ENCODE measurements at places on chromosomes 2 and 18. TPM values are rescaled to one million over a fixed set of nuclear protein-coding genes. Genes with fewer than 3 reads are reported as not detected.

SCG2 gene
- not detected for total RNA-seq

GRCh38 chr2:120844070-120844738 lies 108.5 kb downstream of the GLI2 start:
- H3K27ac ChIP-seq, result no peak overlapping the region
- peaks cover 49% of the 10 kb centered on the region for H3K4me1 ChIP-seq
- H3K36me3 ChIP-seq, result no peaks in the 10 kb centered on the region
- no peak for DNase-seq
- H3K4me3 ChIP-seq, result no peak overlapping the region
- H3K27me3 ChIP-seq, result no peaks in the 10 kb centered on the region

KHK gene
- 6.3 TPM for total RNA-seq

DNA sequence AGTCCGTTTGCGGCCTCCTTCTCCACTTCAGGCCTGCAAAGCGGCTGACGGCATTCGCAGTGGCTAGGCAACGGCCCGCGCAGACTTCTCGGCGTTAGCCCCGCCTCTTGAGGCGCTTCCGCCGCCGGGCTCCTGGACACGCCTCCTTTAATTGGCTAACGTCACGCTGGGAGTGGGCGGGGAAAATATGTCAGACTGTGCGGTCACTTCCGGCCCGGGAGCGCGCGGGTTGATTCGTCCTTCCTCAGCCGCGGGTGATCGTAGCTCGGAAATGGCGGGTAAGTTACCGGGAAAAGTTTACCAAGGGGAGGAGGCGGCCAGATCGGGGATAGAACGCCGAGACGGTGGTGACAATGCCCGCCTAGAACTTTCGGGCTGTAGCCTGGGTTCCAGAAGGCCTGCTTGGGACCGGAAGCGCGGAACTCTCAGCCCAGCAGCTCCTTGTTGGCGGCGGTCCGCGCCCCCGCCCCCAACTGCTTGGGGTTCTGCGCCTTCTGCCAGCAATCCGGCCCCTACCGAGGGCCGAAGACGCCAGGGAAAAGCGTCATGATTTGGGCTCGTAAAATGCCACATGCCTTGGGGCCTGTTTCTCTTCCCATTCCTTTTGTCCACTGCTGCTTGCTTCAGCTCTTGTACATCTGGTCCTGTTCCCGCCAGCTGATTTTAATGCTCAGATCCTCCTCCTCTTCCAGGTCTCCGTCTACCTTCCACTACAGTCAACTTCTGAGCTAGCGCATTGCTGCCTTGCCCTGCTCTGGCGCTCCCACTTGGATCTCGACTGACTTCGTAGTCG lies at the start of gene HAT1:
Gene HAT1 (plus strand): TSS at position 232 of the 793 bp plus-strand sequence. CDS start 40 bp downstream, at position 272.
- peak within 1 kb of the TSS; percentile 86 for H3K4me3 ChIP-seq
- peak; percentile 99 for DNase-seq
- H3K36me3 ChIP-seq, result peaks cover 7% of the 10 kb centered on the region
- no peaks in the 10 kb centered on the region for H3K27me3 ChIP-seq
- peaks cover 27% of the 10 kb centered on the region for H3K4me1 ChIP-seq

DNA sequence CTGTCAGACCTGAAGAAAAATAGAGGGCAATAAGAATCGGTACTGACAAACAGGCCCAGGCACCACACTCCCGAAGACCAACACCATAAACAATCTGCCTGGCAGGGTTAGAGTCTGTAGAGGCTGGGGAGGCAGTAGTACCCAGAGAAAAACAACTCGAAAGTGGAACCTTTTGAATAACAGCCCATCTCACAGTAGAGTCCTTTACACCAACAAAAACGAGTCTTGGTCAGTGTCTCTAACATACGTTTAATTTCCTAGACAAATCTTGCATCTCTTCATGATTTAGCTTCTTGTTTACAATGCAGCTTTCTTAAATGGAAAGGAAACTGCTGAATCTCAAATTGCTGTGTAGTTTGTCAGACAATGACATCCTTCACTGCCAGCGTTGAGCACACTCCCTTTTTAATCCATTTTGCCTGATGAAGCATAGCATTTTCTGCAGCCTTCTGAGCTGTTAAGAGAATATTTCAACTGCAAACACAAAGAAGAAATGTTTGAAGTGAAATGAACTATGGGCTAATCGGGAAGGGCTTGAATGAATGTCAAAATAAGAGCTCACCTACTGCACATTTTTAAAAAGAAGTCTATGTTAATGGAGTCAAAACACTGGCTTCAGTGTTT lies 73.1 kb upstream of the DSG1 start:
- H3K4me3 ChIP-seq, result peak overlapping the region; percentile 19
- no peaks in the 10 kb centered on the region for H3K27me3 ChIP-seq
- no peaks in the 10 kb centered on the region for H3K36me3 ChIP-seq
- H3K4me1 ChIP-seq, result peaks cover 65% of the 10 kb centered on the region
- H3K27ac ChIP-seq, result peak overlapping the region; percentile 89
- DNase-seq, result no peak

CHRND gene
- not detected for total RNA-seq

DNA sequence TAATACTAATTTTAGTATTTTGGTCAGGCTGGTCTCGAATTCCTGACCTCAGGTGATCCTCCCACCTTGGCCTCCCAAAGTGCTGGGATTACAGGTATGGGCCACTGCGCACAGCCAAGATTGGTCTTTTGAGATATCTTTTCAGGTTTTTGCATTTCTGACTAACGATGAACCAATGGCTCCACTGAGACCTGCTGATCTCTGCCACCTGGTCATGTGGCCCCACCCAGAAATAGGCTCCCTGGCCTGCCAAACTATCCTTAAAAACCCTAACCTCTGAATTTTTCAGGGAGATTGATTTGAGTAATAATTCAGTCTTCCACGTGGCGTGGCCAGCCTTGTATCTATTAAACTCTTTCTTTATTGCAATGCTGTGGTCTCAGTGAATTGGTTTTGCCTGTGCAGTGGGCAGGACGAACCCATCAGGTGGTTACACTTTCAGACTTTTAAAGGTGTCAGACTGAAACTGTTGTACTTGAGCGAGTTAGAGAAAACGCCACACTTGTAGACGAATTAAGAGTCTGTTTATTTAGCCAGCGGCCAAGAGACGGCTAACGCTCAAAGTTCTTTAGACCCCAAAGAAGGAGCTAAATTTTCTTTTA lies 85.8 kb upstream of the MSH6 start:
- H3K36me3 ChIP-seq, result no peaks in the 10 kb centered on the region
- no peaks in the 10 kb centered on the region for H3K27me3 ChIP-seq
- no peak for DNase-seq
- no peaks in the 10 kb centered on the region for H3K4me1 ChIP-seq

CD28 gene
- total RNA-seq, result not detected

IL18RAP gene
- 2.3 TPM for total RNA-seq

HOXD9 gene
- not detected for total RNA-seq

- H3K36me3 ChIP-seq, result no peaks in the 10 kb centered on the region
- peaks cover 14% of the 10 kb centered on the region for H3K27me3 ChIP-seq
- no peak overlapping the region for H3K4me3 ChIP-seq
- no peak overlapping the region for H3K27ac ChIP-seq
- peaks cover 3% of the 10 kb centered on the region for H3K4me1 ChIP-seq
- DNase-seq, result no peak
Measured at GRCh38 chr2:71291398-71291797, 40.2 kb upstream of the ZNF638 start.

GRCh38 chr2:175686002-175686401 lies 316.1 kb downstream of the LNPK start:
- no peaks in the 10 kb centered on the region for H3K36me3 ChIP-seq
- H3K27me3 ChIP-seq, result peaks cover 23% of the 10 kb centered on the region

DNA sequence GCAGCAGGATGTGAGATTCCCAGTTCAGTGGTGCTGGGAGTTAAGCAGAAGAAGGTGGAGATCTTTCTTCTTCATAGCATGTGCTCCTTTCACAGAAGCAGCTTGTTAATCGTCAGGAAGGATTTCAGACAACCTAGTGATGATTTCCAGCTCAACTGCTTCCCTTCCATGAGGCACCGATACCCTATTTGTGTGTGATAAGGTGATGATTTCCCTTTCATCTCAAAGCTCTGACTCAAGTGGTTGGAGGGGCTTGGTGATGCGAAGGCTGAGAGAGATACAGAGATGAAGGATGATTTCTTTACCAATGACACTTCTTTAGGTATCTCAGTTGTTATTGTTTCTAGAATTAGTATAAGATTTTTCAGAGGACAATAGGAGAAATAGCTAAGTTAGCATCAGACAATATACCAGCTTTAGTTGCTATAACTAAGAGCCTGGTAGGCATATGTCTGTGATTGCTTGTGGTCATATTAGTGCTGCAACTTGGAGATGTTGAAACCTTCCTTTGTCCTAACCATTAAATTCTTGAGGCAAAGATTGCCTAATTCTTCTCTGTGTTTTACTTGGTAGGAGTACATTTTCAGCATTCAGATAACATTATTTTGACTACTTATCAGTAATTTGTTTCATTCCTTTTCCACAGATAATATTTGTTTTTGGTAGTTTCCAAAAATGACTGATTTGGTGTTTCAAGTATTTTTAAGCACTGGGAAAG lies 111.3 kb downstream of the PLCL1 start:
- no peaks in the 10 kb centered on the region for H3K27me3 ChIP-seq
- no peak overlapping the region for H3K27ac ChIP-seq
- no peaks in the 10 kb centered on the region for H3K36me3 ChIP-seq
- no peak for DNase-seq
- H3K4me3 ChIP-seq, result no peak overlapping the region

DNA sequence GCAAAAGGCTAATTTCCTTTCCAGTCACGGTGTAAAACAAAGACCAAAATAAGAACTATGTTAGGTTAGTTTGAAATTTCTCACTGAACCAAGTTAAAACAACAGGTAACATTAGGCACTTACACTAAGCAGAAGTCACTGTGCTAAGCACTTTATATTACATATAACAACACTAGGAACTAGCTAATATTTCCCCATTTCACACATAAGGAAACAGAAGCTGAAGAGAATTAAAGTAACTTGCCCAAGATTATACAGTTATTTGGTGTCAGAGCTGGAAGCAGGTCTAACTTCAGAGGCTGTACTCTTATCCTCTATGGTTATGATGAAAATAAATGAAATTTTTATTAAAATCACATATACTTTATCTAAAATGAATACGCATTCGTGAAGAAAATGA lies 5.9 kb downstream of the ITSN2 start:
- no peak for DNase-seq
- no peaks in the 10 kb centered on the region for H3K27me3 ChIP-seq
- no peaks in the 10 kb centered on the region for H3K36me3 ChIP-seq
- no peak overlapping the region for H3K27ac ChIP-seq
- no peak overlapping the region for H3K4me3 ChIP-seq

DNA sequence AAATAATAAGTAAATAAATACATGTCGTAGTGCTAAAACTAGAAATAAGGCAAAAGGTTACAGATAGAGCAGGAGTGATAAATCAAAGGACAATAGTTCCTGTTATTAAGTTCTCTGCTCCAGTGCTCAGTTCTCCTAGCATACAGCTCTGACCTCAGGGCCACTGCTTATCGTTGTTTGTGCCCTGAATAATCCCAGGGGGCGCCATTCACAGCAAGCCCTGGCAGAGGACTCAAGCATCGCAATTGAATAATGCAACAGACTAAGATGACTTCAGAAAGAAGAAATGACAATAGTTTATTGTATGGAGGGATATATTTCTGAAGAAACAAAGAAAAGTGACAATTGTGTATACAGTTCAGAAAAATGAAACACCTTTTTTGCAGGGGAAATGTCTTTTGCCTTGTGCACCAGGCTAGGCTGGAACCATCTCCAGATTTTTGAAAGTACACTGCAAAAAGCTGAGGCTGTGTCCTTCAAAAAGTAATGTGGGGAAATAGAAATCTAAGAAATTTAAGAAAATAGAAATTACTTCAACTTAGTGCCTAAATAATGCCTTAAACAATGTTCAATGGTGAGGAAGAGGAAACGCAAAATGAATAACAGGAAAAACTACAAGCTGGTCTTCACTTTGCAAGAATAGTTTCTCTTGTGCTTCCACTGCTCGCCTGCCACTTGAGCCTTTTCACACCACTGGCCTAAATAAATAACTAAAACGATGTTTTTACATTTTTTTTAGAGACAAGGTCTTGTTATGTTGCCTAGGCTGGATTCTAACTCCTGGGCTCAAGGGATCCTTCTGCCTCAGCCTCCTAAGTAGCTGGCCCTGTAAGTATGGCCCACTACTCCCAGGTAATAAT lies 19.0 kb upstream of the CCNYL1 start:
- no peak overlapping the region for H3K4me3 ChIP-seq
- H3K27ac ChIP-seq, result no peak overlapping the region
- H3K27me3 ChIP-seq, result no peaks in the 10 kb centered on the region
- H3K36me3 ChIP-seq, result no peaks in the 10 kb centered on the region
- no peak for DNase-seq

- no peaks in the 10 kb centered on the region for H3K36me3 ChIP-seq
- H3K4me1 ChIP-seq, result peaks cover 8% of the 10 kb centered on the region
- no peak overlapping the region for H3K4me3 ChIP-seq
- DNase-seq, result no peak
- peaks cover 13% of the 10 kb centered on the region for H3K27me3 ChIP-seq
Measured at GRCh38 chr2:111034606-111035005, 86.1 kb upstream of the BCL2L11 start.

DNA sequence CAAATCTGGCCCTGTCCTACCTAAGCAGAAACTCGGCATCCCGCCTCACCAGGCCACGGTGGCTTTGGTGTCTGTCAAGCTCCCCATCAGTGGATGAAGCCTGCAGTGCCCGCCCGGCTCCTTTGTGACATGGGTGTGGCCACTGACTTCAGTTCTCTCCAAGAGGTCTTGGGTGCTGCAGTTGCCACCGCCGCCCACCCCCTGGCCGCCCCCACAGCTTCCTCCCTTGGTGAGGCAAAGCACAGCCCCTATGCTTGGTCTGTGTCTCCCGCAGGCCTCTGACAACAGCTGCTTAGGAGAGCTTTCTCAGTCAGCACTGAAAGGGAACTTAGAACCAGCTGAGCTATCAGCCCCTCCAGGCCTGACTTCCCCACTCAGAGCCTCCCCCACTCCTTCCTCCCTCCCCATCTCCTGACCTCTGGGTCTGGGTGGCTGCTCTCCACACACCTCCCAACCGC lies 22.9 kb upstream of the GPR55 start:
- H3K27ac ChIP-seq, result no peak overlapping the region
- no peak overlapping the region for H3K4me3 ChIP-seq
- no peak for DNase-seq
- peaks cover 3% of the 10 kb centered on the region for H3K4me1 ChIP-seq
- H3K36me3 ChIP-seq, result no peaks in the 10 kb centered on the region
- no peaks in the 10 kb centered on the region for H3K27me3 ChIP-seq

DNA sequence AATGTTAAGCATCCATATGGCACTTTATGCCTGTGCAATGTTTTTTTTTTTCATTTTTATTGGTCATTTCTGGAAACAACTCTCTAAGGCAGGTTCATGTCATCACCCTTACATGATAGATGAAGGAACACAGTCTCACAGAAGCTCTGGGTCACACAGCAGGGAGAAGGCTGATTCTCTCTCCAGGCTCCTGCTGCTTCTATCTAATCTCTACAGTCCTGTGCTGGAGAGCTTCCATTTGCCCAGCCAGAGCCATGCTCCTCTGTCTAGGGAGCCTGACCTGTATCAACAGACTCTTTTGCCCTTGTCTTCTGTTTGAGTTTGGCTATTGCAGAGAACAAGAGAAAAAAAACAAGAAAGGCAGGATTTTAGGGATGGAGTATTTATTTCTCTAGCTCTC lies 584.8 kb downstream of the MBD2 start:
- H3K27me3 ChIP-seq, result no peaks in the 10 kb centered on the region
- H3K36me3 ChIP-seq, result no peaks in the 10 kb centered on the region
- H3K27ac ChIP-seq, result no peak overlapping the region
- DNase-seq, result no peak
- H3K4me1 ChIP-seq, result no peaks in the 10 kb centered on the region

Data from suprapubic skin (tissue), 4 donors.